ENCODE measurements at places on chromosomes 1 and 21.

GRCh38 chr1:40519517-40519916 lies 10.9 kb downstream of the EXO5 start:
- no peak overlapping the region for H3K27ac ChIP-seq
- DNase-seq: no peak
- no peaks in the 10 kb centered on the region for H3K27me3 ChIP-seq
- peaks cover 20% of the 10 kb centered on the region for H3K36me3 ChIP-seq
- no peak overlapping the region for H3K4me3 ChIP-seq
- H3K4me1 ChIP-seq: no peaks in the 10 kb centered on the region

- no peak for DNase-seq
- H3K4me1 ChIP-seq: no peaks in the 10 kb centered on the region
- no peak overlapping the region for H3K27ac ChIP-seq
- H3K27me3 ChIP-seq: no peaks in the 10 kb centered on the region
Measured at GRCh38 chr1:98203466-98203865, 282.6 kb upstream of the DPYD start.

DNA sequence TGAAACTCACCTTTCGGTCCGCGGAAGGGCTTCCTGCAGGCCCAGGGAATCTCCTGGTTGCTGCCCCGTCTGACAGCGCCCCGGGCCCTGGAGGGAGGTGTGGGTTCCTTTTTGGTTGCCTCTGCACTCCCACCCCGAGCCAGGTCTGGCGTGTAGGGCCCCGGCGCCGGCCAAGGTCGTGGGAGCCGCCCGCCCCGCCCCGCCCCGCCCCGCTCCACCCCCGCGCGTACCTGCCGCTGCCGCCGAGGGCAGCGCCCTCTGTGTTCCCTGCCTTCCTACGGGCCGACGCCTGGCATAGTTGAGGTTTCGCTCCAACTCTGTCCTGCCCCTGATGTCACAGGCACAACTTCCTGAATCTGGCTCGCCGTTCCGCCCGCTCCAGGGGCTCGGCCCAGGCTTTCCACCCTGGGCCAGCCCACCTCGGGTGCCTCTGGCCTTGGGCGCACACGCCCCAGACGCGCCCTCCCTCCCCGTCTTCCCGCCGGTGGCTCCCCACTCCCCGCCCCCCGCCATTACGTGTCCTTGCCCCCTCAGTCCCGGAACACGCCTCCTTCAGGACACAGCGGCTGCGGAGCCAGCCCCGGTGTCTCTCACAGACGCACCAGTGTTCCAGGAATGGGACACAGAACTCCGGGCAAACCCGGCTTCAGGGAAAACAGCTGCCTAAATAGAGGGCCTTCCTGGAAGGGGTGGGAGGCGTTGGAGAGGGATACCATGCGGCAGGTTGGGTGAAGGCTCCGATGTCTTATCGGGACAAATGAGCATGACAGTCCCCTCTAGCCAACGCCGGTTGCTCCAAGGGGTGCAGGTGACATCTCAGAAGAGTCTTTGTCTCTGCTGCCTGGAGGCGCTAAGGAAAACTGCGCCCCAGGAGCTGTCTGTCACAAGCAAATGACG lies at the start of gene KIAA0040:
Gene KIAA0040, minus strand, starts transcription at position 147 of the 897 bp plus-strand sequence. CDS start 31,763 bp downstream, outside the sequence.
- H3K27me3 ChIP-seq: peaks cover 20% of the 10 kb centered on the region
- DNase-seq: peak; percentile 14
- no peak within 1 kb of the TSS for H3K27ac ChIP-seq
- H3K4me1 ChIP-seq: peaks cover 31% of the 10 kb centered on the region
- H3K36me3 ChIP-seq: no peaks in the 10 kb centered on the region

DNA sequence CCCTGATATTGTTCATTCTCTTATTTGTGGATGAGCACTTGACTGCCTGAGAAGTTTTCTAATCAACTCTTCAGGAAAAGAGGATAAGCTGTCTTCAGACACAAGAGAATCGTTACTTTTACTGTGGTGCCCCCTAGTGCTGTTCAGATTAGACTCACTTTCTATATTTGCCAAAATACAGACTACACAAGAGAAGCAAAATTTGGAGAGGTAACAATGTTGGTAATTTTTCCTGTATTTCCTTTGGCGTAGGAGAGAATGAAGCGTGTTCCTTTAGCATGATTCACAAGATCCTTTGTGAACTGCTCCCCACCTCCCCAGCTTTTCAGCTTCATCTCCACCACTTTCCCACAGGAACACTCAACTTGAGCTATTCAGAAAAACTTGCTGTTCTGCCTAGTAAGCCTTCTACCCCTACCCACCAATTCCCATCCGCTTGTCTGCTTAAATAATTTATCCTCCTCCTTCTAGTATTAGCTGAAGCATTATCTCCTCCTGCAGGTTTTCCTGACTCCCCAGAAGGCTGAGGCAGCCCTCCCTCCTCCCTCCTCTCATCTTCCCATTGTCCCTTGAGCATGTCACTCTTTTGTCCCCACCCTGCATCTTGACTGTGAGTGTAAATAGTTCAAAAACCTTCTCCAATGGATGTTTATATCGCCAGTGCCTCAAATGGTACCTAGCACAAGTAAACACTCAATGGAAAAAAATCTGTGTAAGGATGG lies 4.5 kb downstream of the TNFSF4 start:
- H3K4me3 ChIP-seq: peak overlapping the region; percentile 59
- peak; percentile 52 for DNase-seq
- H3K27ac ChIP-seq: peak overlapping the region; percentile 98
- no peaks in the 10 kb centered on the region for H3K27me3 ChIP-seq
- peaks cover 7% of the 10 kb centered on the region for H3K36me3 ChIP-seq

GRCh38 chr1:25978403-25978802 lies 19.5 kb downstream of the PAFAH2 start:
- peak overlapping the region; percentile 57 for H3K27ac ChIP-seq
- H3K4me1 ChIP-seq: peaks cover 68% of the 10 kb centered on the region
- peaks cover 95% of the 10 kb centered on the region for H3K36me3 ChIP-seq
- H3K27me3 ChIP-seq: no peaks in the 10 kb centered on the region

GRCh38 chr1:58893257-58893869 lies 109.5 kb upstream of the JUN start:
- H3K4me1 ChIP-seq: no peaks in the 10 kb centered on the region
- no peak for DNase-seq

Measured in DND-41 (cell line).